ENCODE measurements at places on chromosomes 3 and 15.

DNA sequence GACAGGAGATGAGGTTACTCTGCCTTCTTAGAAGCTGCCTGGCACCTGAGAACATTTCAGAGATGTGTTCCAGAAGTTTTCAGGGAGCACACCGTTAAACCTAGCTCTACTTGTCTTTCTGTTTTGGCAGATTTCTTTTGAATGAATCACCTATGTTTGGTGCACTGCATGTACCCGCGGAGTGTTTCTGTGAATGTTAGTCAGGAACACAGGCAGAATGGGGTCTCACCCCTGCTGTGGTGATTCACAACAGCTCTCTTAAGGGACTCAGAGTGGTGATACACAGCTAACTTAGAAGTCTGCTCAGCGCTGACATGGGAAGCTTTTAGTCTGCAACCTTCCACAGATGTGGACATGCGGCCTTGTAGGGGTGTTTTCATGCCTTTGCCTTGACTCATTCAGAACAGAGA lies 24.0 kb downstream of the TSEN2 start:
- peak; percentile 93 for DNase-seq

DNA sequence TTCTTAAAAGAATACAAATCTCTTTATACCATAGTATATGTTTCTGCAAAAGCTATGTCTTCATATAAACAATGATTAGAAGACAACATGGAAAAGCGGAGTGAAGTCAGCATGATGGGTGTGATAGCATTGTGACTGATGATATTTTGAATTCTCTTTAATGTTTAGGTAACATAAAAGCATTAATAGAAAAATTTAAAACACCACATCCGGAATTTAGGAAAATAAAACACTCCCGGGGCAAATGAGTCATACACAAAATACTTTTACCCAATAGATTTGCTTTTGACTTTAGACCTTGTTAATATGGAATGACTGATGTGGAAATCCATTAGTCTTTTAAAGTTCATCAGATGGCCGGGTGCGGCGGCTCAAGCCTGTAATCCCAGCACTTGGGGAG lies 134.7 kb downstream of the P3H2 start:
- peak; percentile 46 for DNase-seq

DNA sequence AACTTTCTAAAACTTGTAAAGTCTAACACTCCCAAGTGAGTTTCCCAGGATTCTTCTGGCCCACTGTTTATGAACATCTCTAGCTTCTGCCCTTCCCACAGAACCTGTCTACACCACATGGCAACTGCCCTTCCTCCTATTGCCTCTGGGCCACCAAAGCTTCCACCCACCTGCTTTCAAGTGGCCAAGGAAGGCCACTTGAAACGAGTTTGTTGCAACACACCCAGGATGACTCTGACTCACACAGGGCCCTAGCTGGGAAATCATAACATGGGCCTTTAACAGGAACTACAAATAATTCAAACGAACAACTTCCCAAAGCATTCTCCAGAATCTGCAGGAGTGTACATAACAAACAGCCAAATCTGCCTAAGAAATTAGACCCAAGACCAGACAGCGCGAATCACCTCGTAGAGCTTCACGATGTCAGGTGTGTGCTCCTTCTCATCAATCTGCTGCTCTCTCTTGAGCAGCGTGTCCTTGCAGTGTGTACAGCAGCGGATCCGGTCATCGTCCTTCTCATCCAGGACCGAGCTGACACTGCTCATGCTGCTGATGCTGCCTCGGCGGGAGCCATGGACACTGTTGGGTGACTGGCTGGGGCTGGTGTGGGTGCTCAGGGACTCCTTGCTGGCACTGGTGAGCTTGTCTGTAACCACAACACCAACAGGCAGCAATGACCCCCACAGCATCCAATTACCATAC lies 16.8 kb downstream of the RBSN start:
- peak; percentile 49 for DNase-seq

- no peak for DNase-seq
Observed at GRCh38 chr3:24899901-24900603, 405.4 kb upstream of the THRB start.

GRCh38 chr15:76935620-76936019 lies 4.1 kb downstream of the RCN2 start:
- DNase-seq, result no peak

- peak; percentile 5 for DNase-seq
Observed at GRCh38 chr3:190972840-190973270, 110.4 kb upstream of the GMNC start.

- DNase-seq, result no peak
Observed at GRCh38 chr15:40986820-40987219, 33.5 kb downstream of the CHAC1 start.

DNA sequence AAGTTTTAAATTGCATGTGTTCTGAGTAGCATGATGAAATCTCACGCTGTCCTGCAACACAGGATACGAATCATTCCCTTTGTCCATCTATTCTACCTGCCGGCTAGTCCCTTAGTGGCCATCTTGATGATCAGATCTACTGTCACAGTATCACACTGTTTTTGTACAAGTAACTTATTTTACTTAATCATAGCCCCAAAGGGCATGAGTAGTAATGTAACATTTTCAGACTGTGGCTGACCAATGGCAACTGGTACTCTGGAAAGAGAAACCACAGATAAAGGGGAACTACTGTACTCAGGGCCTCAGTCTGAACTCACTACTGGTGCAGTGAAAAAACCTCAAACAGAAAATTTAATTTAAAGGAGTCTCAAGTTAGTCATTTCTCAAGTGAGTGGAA lies 127.3 kb upstream of the MRPL3 start:
- DNase-seq, result no peak

DNA sequence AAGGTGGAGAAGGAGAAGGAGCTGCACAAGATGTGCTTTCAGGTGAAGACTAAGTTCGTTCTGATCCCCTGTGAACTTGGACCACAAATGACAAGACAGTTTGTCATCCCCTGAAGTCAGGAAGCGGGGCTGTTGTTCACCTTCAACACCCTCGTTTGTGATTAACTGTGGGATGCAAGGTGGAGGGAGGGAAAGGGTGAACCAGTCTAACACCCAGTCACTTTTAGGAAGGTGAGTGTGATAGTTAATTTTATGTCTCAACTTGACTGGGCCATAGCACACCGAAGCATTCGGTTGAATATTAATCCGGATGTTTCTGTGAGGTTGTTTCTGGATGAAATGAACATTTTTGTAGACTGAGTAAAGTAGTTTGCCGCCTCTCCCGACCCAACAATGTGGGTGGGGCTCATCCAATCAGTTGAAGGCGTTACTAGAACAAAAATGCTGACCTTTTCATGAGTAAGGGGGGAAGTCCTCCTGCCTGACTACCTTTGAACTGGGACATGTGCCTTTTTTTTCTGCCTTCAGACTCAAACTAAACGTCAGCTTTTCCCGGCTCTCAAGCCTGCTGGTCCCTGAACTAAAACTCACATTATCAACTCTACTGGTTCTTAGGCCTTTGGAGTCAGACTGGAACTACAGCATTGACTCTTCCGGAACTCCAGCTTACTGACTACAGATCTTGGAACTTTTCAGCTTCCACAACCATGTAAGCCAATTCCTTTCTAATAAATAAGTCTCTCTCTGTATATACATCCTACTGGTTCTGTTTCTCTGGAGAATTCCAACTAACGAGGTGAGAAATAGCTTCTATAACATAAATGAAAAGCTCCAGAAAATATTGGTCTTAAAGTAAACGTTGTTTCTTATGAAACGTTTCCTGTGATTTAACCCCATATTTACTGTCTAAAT lies 264.0 kb upstream of the SLITRK3 start:
- DNase-seq, result no peak
